Fibroblast of upper back skin (primary cell): ENCODE measurements at places on chromosomes 7 and 10.
A peak's percentile ranks its signal among the peaks of the same experiment; 100 is the strongest.

DNA sequence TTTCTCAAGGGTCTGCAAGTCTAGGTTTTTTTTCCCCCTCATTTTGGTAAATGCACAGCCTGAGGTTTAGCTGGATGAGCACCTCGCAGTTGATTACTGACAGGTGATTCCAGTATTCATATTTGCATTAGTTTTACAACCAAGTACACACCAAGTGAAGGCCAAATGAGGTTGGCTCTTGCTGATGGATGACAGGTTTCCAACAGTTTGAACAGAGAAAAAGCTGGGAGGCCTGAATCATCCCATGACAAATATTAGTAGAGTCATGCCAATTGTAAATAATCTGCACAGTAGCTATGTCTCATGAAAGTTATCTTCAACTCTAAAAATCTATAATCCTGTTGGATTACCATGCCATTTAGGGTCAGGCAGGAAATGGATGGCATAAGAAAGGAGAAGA is 399.8 kb downstream of the HTR7 start:
- no peak for DNase-seq

DNA sequence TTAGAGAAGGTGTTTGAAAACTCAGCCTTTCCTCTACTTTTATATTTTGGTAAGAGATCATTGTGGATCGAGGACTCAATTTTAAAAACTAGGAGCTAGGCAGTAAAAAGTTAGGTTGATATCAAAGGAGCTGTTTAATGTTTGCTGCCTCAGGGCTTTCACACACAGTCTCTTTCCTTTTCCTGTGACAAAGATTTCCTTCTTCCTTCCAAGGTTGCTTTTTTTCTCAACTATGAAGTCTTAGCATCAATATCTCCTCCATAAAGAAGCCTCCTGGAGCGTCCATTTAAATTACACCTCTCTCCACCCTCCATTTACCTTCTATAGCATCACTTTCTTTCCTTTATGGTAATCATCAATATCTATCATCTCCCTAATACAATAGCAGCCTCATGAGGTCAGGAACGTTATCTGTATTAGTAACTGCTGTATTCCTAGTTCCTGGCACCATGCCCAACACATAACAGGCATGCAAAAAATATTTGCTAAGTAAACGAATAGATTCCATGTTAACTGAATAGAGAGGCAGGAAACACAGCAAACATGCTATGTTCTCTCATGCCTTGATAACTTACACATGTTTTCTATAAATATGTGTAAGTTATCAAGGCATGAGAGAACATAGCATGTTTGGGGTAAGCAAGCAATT is 48.5 kb downstream of the GNAT3 start:
- peak; percentile 38 for DNase-seq

- DNase-seq: no peak
These were observed 13.7 kb upstream of the ATE1 start for GRCh38 chr10:121941532-121941931.

GRCh38 chr7:144821067-144821466 is 14.8 kb downstream of the TPK1 start:
- DNase-seq: no peak

GRCh38 chr7:37265006-37265405 is 183.7 kb downstream of the ELMO1 start:
- DNase-seq: no peak

DNA sequence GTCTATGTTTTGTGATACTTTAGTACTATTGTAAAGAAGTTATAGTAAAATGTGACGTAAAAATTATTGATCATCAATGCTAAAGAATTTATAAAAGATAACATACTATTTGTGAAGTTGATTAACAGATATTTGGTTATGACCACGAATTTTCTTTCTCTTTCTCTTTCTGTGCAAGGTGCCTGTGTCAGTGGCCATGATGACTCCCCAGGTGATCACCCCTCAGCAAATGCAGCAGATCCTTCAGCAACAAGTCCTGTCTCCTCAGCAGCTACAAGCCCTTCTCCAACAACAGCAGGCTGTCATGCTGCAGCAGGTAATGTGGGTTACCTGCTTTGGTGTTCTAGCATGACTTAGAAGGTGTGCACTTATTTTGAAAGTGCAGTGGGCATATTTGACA is 213.7 kb downstream of the FOXP2 start:
- DNase-seq: no peak

DNA sequence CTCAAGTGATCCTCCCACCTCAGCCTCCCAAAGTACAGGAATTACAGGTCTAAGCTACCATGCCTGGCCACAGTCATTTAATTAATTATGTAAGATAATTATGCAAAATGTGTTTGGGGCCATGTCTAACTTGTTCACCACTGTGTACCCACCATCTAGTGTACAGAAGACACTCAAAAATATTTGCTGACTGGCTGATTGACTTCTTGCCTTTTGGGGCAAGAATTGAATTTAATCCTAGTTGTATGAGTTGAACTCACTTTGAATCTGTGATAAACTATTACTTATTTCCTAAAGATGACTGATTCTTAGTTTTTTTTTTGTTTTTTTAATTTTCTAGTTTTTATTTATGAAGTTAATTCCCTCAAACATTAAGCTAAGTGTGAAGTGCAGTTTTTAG is 15.8 kb upstream of the ZC3HAV1L start:
- no peak for DNase-seq

DNA sequence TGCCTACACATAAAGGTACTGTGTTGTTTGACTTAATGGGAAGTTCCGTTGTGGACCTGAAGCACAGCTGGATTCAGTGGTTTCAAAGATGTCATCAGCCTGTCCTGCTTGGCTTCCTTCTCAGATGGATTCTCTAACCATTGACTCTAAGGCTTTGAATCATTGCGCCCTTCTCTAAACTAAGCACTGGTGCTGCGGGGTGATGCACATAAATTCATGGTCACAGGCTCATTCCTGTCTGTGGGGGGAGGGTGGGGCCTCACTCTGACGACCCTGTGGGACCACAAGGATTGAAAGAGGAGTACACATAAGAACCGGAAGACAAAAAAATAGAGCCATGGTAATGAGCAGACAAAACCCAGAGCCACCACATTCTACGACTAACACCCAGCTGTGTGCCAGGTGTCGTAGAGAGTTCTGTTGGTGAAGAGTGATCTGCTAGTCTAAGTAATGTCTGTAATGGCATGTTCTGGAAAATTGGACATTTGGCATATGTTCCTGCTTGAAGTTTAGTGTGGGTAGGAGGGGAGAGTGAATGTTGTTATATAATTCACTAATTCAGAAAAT is 97.3 kb upstream of the YAE1 start:
- peak; percentile 6 for DNase-seq

- peak; percentile 9 for DNase-seq
These were observed 94.0 kb upstream of the TARP start for GRCh38 chr7:38367301-38367890.

DNA sequence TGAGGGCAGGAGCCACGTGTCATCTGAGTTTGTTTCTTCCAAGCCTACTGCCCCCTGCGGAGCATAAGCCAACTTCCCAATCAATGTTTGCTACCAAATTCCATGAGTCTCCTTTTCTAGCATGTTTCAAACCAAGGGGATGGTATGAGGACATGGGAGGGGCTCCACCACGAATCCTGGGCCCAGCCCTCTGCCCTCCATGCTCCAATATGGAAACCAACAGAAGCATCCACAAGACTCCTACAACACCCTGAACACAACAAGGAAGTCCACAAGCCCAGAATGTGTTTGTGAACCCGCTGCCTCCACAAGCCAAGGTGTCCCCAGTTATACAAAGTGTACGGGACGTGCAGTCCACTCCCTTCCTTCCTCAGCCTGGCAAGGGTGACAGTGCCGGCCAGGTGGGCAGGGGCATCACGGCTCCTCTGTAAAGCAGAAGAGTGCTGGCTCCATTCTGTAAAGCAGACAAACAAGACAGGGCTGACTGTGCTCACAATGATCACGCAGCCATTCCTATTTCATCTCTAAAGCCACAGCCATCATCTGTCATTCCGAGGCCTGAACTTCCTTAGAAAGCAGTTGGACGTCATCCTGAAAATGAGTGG is 466.1 kb downstream of the PTPRN2 start:
- no peak for DNase-seq

DNA sequence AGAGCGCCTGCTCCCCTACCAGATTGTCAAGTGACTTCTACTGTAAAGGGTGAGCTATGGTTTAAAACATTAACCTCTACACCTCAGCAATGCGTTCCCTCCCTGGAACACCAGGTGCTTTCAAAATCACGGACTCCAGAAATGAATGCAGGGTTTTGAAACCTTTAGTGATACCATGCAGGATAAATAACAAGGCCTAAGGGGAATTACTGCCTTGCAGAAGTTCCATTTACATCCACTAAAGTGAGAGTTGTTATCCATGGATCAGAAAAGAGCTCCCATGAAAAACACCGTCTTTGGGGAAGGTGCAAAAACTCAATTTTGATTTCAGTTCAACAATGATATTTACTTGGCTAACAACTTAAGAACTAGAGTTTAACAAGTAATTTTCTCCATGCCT is 4.0 kb downstream of the FZD8 start:
- no peak for DNase-seq

- no peak for DNase-seq
These were observed 209.2 kb downstream of the MBL2 start for GRCh38 chr10:52563360-52563759.

GRCh38 chr7:107023522-107024151 is 20.9 kb upstream of the PRKAR2B start:
- DNase-seq: no peak

DNA sequence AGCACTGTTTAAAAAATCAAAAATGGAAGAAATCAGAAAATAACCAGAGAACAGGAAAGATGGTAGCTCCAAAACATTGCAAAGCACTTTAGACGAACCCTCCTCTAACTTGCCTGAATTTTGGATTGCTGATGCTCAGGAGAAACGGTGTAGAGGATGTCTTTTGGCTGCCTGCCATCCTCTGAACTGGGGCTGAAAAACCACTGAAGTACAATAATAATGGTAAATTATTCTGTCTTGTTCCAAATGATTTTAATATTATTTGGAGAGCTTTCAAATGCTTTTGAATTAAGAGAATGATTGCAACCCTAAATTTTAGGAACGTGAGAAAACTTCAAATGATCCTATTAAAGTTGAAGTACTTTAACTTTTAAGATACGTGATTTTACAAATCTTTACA is 167.3 kb upstream of the SLC13A1 start:
- no peak for DNase-seq

GRCh38 chr7:151246102-151246850 is 2.2 kb downstream of the SMARCD3 start:
- no peak for DNase-seq

GRCh38 chr10:130137090-130137448 is 878 bp downstream of the GLRX3 start:
- no peak for DNase-seq

- DNase-seq: no peak
These were observed 49.4 kb downstream of the RBM33 start for GRCh38 chr7:155693826-155694225.

DNA sequence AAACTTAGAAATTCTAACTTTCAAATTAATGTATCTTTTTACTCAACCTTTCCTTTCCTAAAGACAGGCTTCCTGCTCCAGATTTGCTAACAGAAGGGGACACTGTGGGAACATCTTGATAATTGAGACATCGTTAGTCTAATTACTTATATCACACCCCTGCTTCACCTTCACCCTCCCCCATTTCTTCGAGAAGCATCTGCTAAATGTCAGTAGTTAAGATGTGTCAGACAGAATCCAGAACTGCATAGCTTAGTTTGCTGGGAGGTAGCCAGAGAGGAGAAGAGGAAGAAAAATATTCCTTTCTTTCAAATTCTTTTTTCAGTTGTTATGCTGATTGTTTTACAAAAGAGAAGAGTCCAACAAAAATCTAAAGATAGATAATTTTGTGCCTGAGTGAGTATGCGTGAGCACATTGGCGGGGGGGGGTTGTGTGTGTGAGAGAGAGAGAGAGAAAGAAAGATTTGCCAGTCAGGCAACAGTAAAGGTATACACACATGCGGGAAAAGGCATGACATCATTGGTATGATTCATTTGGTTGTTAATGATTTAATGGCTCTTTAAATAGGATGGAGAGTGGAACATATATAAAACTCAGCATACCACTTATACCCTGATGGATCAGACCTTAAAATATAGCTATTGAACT is 192.4 kb downstream of the PTN start:
- peak; percentile 75 for DNase-seq

GRCh38 chr7:2192831-2193534 is 39.8 kb downstream of the MAD1L1 start:
- no peak for DNase-seq

- peak; percentile 14 for DNase-seq
These were observed 57.0 kb downstream of the CDC123 start for GRCh38 chr10:12252882-12253546.

- DNase-seq: peak; percentile 43
These were observed 65.8 kb downstream of the CDK13 start for GRCh38 chr7:40015790-40016296.

GRCh38 chr10:77550378-77550777 is 87.2 kb downstream of the KCNMA1 start:
- no peak for DNase-seq

DNA sequence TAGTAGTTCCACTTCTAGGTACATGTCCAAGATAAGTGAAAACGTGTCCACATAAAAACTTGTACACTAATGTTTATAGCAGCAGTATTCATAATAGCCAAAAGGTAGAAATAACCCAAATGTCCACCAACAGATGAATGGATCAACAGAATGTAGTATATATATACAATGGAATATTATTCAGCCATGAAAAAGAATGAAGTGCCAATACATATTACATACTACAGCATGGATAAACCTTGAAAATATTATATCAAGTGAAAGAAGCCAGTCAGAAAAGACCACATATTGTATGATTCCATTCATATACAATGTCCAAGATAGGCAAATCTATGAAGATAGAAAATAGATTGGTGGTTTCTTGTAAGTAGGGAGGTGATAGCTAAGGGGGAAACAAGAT is 47.8 kb upstream of the WASL start:
- DNase-seq: no peak

- DNase-seq: no peak
These were observed 73.3 kb upstream of the NANOS1 start for GRCh38 chr10:118955951-118956801.

DNA sequence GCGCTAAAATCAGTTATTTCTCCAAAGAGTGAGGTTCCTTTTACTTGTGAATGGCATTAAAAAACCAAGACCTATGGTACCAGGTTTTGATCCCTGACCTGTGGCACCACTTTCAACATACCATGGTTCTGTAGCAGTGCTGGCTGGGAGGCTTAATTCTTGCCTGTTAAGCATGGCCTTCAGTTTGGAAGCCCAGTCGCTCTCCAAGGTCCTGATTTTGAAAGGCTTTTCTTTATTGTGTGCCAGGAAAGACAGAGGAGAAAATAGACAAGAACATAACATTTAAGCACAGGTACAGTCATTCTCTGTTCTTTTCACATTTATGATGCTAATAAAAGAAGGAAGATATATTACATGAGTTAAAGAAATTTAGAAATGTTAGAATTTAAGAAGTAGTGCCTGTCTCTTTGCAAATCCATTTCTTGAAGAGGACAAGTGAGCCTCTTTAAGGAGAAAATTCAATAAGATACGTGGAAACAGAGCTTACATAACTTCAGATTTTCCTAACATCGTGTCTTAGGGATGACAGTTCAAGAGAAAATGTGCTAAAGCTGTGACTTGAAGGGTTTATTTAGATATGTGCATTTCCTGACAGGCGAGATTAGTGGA is 357.6 kb downstream of the DPP6 start:
- DNase-seq: no peak
